NCI-H446 (cell line): ENCODE measurements at places on chromosomes 6 and 20.

GRCh38 chr6:44051515-44051914, 75.7 kb downstream of the MRPL14 start:
- no peak for DNase-seq

DNA sequence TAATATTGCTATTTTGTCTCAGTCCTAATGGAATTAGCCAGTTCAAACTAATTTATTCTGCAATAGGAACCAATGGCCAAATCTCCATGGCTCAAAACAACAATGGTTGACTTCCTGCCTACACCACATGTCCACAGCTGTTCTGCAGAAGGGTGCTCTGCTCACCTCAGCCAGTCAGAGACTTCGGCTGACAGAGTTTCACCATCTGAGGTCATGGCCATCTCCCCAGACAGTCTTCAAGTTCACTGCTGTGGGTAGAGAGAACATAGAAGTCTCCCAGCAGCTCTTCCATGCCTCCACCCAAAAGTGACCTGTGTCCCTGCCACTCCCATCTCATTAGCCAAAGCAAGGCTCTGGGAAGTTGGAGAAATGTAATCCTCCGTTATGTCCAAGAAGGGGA, 65.1 kb upstream of the FOXC1 start:
- DNase-seq: no peak

GRCh38 chr6:155121699-155122098, 126.6 kb downstream of the TIAM2 start:
- DNase-seq: peak; percentile 35

GRCh38 chr6:160337991-160338390, 10.2 kb upstream of the SLC22A3 start:
- no peak for DNase-seq

DNA sequence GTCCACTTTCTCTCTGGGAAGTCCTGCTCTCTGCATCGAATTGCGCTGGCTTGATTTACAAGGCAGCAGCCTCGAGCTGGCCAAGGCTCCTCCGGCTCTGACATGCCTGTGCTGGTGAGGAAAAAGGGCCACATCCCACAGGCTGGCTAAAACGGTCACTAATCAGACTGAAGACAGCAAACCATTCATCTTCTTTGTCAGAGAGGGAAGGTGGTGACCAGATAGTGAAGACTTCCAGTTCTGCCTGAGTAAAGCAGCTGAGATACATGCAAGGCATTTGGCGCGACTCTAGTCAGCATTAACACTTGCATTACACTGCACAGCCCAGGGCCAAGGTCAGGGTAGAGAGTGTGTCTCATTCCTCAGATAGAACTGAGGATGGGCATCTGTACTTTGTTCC, 203.2 kb upstream of the MAP3K7 start:
- no peak for DNase-seq

DNA sequence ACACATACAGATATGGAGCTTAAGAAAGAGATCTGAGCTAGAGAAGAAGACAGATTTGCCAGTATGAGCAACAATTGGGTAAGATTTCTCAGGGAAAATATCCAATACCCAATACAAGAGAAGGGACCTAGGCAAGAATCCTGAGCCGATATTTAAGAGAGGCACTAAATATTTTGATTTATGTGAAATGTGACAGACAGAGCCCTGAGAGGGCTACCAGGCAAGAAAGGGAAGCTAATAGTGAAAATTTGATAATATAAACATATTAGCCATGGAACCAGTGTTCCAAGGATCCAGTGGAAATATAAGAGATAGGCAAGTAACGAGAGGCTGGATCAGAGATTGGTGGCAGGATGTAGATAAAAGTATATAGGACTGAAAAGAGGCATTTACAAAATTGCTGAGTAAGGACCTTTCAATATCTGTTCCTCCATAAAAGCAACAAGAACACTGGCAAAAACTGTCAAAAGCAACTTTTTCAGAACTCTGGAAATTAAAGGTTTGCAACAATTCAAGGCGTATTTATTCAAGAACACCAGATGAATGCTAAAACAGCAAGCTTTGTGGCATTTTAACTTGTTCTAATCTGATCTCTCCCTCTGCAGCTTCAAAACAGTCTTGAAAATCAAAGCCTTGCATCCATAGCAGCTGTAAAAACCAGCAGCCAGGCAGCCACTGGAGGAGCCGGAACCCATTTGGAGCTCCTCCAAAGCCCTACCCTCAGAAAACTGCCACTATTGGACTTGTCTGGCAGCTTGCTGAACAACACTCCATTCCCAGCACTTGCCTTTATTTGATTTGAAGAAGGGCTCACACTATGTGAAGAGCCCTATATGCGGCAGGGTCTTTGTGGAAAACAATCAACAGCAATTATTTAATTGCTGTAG, 58.8 kb downstream of the REV3L start:
- DNase-seq: peak; percentile 46

GRCh38 chr6:169074526-169074925, 179.1 kb downstream of the THBS2 start:
- DNase-seq: no peak

DNA sequence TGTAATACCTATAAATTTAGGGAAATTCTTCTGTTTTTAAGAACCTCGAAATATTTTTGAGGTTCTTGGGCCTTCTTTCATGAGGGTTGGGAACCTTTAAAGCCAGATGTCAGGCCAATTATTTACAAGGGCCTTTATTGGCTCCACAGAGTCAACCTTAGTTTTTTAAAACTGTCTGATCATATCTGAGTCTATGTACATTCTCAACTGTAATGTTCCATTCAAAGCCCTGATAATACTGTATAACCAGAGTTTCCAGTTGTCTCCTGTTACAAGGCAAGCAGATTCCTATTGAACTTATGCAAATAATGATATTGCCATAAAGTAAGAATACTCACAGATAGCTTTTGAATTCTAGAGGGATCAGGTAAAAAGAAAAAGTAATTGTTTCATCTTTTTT, 545.5 kb downstream of the EPM2A start:
- no peak for DNase-seq

GRCh38 chr6:150243620-150244314, 100.9 kb downstream of the PPP1R14C start:
- no peak for DNase-seq

GRCh38 chr20:46985250-46985649, 90.6 kb downstream of the EYA2 start:
- DNase-seq: no peak
